ENCODE measurements at places on chromosomes 2 and 18.

DNA sequence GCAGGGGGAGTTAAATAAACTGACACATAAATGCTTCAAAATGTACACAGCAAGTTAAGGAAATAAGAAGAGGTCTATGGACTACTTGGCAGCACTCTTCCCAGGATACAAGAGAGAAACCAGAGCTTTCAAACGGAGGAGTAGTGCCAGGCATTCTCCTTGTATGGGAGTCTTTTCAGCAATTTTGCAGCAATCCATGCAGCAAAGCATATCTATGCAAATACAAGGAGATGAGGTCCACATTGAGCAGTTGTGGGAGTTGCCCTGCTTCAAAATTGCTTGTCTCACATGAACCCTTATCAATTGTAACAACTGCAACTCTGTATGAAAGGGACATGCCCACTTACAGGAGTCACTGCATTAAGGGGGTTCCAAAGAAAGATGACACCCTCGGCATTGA is 37.8 kb downstream of the SCN9A start:
- no peak for DNase-seq

GRCh38 chr2:200525066-200525465 is 941 bp upstream of the SGO2 start:
- DNase-seq = no peak

DNA sequence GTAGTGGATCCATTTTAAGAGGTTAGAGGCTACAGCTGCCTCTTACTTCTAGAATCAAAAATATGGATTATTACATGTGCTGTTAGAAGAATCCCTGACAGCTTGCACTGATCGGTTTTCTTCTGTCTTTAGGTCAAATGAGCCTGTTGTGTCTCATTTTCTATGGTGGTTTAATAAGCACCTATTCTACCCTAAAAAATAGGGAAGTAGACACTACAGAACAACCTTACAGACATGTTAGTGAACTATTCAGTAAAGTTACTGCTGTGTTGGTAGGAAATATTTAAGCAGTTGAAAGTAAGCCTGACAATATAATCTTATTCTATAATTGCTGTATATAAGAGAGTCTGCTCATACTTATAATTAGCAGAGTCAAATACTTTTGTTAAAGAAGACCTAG is 168.5 kb upstream of the NOSTRIN start:
- DNase-seq = no peak

DNA sequence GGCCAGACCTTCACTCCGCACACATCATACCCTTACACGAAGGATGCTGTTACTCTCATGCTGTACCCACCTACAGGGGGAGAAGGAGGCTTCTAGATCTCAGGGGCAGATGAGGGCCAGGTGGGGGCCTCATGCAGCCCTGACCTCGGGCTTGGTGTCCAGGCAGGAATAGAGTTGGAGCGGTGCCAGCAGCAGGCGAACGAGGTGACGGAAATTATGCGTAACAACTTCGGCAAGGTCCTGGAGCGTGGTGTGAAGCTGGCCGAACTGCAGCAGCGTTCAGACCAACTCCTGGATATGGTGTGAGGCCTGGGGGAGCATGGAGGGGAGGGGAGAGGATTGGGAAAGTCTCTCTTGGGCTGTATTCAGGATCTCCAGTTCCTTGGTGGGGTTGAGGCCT is 4.0 kb upstream of the RNF181 start:
- no peak for DNase-seq

DNA sequence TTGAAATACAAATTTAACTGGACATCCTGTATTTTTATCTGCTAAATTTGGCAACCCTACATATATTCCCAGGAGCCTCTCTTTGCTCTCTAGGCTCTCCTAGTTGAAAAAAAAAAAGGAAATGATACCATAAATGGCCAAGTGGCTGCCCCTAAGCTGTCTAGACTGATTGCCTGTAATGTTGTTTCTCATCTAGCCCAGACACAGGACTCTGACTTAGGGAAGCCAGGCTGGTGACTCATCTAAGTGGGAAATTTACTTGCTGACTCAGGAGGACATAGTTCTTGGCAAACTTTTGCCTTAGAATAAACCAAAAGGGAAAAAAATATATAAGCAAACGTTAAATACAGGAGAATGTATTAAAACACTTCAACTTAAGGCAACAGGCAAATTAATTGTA is 14.6 kb upstream of the ITGAV start:
- DNase-seq = no peak
